ENCODE measurements at places on chromosomes 2 and 18. TPM values are rescaled to one million over a fixed set of nuclear protein-coding genes. Genes with fewer than 3 reads are reported as not detected.
A peak's percentile ranks its signal among the peaks of the same experiment; 100 is the strongest.

GRCh38 chr2:200444530-200444929, 65.3 kb downstream of the KCTD18 start:
- DNase-seq: no peak

- DNase-seq: no peak
These were observed 140.4 kb upstream of the VRK2 start for GRCh38 chr2:57906152-57906732.

GRCh38 chr2:231258701-231259100, 60.3 kb downstream of the ARMC9 start:
- DNase-seq: no peak

DNA sequence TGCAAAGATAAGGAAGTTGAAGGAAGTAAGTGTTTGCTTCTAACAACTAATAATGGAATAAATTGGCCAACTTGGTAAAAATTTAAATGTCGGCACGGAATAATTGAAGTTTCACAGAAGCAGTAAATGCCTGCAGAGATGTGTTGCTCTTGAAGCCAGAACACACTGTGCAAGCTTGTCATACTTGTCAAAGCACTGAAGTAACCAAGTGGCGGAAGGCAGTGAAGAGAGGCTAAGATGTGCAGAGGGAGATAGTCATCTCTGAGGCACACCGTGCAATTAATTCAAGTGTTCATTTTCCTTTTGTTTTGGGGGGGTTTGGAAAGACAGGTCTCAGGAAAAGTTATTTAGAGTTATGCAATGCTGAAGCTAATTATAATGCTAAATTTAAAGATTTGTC, 5.2 kb downstream of the DCDC2C start:
- no peak for DNase-seq

GRCh38 chr2:11097038-11097720, 58.1 kb upstream of the SLC66A3 start:
- DNase-seq: no peak

DNA sequence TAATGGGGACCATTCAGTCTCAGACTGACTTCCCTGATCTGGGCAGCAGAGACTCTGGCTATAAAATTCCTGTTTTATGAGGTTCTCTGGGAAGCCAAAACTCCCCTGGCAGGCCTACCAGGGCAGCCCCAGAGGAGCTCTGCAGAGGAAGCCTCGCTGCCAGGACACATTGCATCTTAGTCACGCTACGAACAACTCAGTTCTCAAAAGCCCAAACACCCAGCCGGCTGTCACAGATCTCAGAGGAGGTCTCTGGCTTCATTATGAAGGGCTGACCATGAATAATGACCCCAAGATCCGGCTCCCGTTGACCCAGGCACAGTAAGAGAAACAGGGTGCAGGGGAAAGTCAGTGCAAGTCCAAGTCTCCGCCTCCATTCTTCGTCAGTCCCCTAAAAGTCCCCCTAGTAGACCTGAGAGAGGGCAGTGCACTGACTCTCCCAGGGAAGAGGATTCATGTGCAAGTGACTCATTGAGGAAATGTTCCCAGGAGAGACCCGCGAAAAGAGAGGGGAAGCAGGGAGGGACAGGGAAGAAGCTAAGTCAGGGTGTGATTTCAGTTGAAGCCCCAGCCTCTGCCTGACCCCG, 212.3 kb downstream of the CYP26B1 start:
- peak; percentile 64 for DNase-seq

- DNase-seq: no peak
These were observed 30.5 kb downstream of the OLA1 start for GRCh38 chr2:174217869-174218268.

GRCh38 chr18:74623047-74623816, 25.6 kb downstream of the ZNF407 start:
- DNase-seq: peak; percentile 20

DNA sequence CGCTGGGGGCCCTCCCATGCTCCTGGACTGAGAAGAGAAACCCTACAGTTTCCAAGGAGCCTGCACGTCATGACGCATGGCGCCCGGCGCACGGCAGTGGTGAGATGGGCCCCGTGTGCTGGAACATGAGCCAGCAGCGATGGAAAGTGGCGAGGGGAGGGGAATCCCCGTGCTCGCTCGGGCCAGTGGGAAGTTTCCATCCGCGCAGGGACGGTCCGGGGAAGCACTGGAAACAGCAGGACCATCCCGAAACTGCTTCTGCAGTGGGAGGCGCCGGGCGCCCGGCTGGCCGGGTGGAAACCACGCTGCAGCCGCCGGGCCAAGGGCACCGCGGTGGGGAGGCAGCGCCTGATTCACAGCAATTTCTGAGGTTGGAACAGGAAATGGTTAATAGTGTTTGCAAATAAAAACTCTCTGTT, 4.9 kb upstream of the PDCD1 start:
- DNase-seq: no peak

DNA sequence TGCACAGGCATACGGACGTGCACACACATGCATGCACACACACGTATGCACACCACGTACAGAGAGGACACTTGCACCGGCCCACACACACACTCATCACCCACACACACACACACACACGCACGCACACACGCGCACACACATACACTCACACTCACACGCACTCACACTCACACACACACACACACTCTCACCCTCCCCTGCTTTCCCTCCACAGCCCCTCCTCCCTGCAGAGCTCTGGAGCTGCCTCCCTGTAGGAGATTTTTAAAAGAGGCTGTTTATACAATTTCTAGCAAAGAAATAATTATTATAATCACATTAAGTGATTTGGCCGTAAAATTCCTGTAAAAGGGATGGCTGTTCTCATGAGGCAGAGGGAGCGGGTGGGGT, 36.5 kb upstream of the SNED1 start:
- DNase-seq: no peak

DNA sequence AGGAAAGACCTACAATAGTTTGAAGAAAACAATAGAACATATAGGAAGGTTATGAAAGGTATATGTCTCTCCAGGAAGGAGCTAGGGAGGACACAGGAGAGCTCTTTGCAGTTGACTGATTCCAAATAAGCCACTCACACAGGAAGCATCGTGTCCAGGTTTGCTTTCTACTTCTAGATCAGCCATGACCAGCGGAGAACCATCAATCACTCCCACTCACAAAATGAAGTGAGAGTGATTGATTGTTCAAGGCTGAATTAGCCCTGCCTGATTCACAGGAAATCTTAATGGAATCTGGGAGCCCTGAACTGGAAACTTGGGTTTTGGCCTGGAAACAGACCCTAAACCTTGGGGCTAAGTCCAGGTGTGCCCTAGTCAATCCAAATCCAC, 1292.2 kb upstream of the ZEB2 start:
- DNase-seq: no peak

- DNase-seq: peak; percentile 91
These were observed at the start of gene RETREG2 for GRCh38 chr2:219177552-219178376. Gene RETREG2 (plus strand): TSS chr2:219178275. CDS start chr2:219178353, 78 bp downstream.

GRCh38 chr18:36527051-36527450, 229.5 kb downstream of the FHOD3 start:
- no peak for DNase-seq

- no peak for DNase-seq
These were observed 24.4 kb upstream of the ITM2C start for GRCh38 chr2:230840301-230840700.

DNA sequence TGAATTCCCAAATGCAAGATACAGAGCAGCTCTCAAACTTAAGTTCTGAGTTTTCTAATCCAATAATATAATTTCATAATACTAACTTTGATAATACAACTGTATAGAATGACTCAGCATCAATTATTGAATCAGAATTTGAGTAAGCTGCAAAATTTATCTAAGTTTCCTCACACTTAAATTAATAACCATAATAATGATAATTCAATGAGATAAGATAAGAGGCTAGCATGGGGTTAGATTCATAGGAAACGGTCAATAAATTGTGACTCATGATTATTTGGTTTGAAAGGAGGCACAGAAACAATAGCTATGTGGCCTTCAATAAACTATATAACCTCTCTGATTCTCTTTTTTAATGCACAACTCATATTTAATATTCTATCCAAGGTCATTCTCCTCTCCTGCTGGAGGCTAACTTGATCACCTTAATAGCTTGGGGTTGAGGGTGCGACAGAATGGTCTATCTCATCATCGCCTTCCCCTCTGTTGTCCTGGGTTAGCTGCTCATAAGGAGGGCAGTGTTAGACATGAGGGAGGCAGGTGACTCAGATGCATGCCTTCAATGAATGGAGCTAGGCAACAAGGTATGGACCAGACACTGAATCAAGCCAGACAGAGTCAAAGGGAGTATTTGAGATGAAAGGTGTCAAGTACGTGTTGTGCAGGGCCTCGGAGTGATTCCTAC, 36.2 kb upstream of the BMP10 start:
- DNase-seq: no peak

The TMEM163 gene
- total RNA-seq: not detected

The TTC31 gene
- 29.7 TPM for total RNA-seq

The BCL11A gene
- total RNA-seq: 29.0 TPM

The TPO gene
- 1.5 TPM for total RNA-seq

The RTTN gene
- total RNA-seq: 10.0 TPM

The TBR1 gene
- total RNA-seq: not detected

The ACMSD gene
- not detected for total RNA-seq
